Naive thymus-derived CD4-positive, alpha-beta T cell (primary cell): ENCODE measurements at places on chromosomes 1 and 21. TPM values are rescaled to one million over a fixed set of nuclear protein-coding genes. Genes with fewer than 3 reads are reported as not detected.

DNA sequence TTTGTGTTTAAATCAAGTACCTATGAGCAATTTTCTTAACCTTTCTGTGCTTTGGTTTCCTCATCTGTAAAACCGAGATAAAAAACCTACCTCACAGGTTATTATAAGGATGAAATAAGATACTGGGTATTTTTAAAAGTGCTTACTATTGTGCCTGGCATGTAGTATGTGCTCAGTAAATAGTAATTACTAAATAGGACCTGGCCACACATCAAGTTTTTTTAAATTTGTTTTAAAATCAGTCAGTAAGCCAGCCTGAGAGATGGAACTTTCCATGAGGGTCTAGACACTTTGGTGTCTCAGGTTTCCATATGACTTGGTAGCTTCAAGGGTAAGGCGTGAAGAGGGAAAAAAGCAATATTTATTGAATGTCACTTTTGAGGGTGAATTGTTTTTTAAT, 7.0 kb upstream of the ATF3 start:
- DNase-seq = no peak

- no peak for DNase-seq
These were observed 235.0 kb upstream of the NFIA start for GRCh38 chr1:60847391-60847790.

HSD3B1 gene
- not detected for total RNA-seq

CYP4Z1 gene
- total RNA-seq = not detected

- no peak for DNase-seq
These were observed 46.3 kb downstream of the DAB1 start for GRCh38 chr1:57377339-57378139.

DNA sequence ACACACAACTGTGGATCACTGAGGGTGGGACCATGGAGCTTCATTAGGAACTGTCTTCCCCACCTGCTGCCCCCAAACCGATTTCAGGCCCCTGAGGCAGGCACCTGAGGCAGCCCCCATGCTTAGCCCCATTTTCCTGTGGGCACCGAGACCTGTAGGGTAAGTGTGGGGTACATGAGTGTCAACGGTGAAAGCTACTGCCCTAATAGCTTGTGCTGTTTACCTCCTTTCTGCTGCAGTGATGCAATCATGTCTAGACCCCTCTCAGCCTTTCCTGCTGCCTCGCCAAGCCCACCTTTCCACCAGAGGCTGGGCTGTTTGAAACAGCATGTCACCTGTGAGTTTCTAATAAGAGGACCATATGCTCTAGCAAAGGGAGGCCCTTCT, 53.0 kb downstream of the NFASC start:
- DNase-seq = no peak

- DNase-seq = no peak
These were observed 66.3 kb downstream of the SLC19A1 start for GRCh38 chr21:45475797-45476570.

- DNase-seq = no peak
These were observed 703 bp upstream of the KRTAP12-1 start for GRCh38 chr21:44682580-44683151.

DNA sequence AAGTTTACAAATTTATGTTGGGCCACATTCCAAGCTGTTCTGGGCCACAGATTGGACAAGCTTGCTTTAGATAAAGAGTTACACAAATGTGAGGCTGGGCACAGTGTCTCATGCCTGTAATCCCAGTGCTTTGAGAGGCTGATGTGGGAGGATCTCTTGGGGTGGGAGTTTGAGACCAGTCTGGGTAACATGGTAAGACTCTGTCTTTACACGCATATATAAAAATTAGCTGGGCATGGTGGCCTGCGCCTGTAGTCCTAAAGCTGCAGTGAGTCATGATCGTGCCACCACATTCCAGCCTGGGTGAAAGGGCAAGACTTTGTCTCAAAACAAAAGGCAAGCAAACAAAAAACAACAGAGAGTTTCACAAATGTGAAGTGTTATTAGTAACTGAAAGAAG, 5.9 kb upstream of the VCAM1 start:
- DNase-seq = no peak

- DNase-seq = no peak
These were observed 32.4 kb downstream of the RGS5 start for GRCh38 chr1:163170331-163170730.

IGSF3 gene
- 0.08 TPM for total RNA-seq

GRCh38 chr21:46188226-46189212, 4.3 kb upstream of the SPATC1L start:
- no peak for DNase-seq

- DNase-seq = no peak
These were observed 56.4 kb downstream of the TGFB2 start for GRCh38 chr1:218401441-218401997.

CFHR5 gene
- total RNA-seq = not detected

KCNT2 gene
- total RNA-seq = not detected

DNA sequence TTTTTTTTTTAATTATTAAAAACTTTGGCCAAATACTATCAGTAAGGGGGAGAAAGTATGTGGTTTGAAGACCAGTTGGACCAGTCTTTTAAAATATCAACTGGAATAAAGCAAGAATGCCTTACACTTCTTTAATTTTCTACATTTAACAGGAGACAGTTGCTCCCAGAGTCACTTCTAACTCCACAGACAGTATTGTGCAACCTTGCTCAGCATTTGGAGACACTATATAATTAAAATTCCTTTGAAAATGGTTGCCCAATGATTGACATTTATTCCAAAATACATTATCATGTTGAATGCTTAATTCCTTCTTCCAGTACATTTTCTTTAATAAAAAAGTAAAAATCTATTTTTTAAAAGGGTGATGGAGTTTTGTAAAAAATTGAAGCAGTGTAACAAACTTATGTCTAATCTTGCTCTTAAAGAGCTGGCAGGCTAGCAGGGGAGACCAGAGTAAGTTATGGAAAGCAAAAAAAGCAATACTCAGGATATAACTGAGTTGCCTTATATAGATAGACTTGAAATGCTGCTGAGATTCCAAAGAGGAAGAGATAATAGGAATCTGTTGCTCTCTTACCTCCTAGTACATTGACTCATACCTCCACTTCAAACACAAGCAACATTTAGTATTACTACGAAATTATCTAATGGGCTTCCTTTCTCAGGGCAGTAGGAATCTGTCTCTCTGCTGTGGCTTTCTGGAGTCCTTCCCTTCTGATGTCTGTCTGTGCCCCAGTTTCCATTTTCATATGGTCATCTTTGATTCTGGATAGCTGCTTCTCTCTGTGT, 69.7 kb upstream of the RGL1 start:
- DNase-seq = no peak

CD1B gene
- not detected in 2 replicates for total RNA-seq

- DNase-seq = no peak
These were observed 279.6 kb downstream of the TM2D1 start for GRCh38 chr1:61445269-61445825.

- DNase-seq = no peak
These were observed 39.7 kb downstream of the PBX1 start for GRCh38 chr1:164598719-164599118.

EPHB2 gene
- total RNA-seq = 0.27 TPM

- DNase-seq = peak; percentile 8
These were observed 625 bp upstream of the NEGR1 start for GRCh38 chr1:72283022-72283306.

DNA sequence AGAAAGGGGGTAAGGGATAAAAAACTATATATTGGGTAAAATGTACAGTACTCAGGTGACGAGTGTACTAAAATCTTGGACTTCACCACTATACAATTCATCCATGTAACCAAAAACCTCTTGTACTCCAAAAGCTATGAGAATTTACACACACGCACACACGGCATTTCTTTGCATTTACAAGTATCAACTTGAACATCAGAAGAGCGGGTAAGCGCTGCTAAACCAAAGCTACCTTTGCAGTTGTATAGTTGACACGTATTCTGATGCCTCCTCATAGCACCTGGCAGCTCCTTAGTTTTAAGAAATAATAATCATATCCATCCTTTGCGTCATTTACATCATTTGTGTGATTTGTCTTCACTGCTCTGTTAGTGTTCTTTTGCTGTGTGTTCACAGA, 17.6 kb downstream of the CDC42BPA start:
- no peak for DNase-seq

FAM72A gene
- total RNA-seq = 0.79 TPM

DNA sequence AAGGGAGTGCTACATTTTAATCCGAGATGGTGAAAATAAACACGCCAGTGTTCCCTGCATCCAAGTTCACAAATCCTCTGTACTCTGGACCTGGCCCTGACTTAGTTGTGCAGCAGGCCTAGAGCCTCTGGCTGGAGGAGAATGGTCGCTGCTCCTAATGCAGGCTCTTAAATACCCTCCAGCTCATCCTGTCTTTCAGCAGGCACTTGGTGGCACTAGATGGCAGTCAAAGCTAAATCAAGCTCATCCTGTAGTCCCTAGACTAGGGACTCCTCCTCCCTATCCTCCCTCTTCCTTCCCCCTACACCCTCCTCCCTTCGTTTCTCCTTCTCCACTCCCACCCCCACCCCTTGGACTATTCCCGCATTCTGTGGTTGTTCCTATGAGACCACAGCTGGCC, 41.6 kb upstream of the MTR start:
- no peak for DNase-seq

MEX3A gene
- total RNA-seq = 0.13 TPM

- no peak for DNase-seq
These were observed 212.8 kb downstream of the FMN2 start for GRCh38 chr1:240304466-240304865.

GRCh38 chr21:22763442-22763841, 1765.2 kb downstream of the NCAM2 start:
- no peak for DNase-seq

GRCh38 chr1:209692296-209692695, 12.3 kb upstream of the HSD11B1 start:
- DNase-seq = no peak

GRCh38 chr21:45982092-45982757, 655 bp downstream of the COL6A1 start:
- no peak for DNase-seq

NCMAP gene
- not detected for total RNA-seq

DNA sequence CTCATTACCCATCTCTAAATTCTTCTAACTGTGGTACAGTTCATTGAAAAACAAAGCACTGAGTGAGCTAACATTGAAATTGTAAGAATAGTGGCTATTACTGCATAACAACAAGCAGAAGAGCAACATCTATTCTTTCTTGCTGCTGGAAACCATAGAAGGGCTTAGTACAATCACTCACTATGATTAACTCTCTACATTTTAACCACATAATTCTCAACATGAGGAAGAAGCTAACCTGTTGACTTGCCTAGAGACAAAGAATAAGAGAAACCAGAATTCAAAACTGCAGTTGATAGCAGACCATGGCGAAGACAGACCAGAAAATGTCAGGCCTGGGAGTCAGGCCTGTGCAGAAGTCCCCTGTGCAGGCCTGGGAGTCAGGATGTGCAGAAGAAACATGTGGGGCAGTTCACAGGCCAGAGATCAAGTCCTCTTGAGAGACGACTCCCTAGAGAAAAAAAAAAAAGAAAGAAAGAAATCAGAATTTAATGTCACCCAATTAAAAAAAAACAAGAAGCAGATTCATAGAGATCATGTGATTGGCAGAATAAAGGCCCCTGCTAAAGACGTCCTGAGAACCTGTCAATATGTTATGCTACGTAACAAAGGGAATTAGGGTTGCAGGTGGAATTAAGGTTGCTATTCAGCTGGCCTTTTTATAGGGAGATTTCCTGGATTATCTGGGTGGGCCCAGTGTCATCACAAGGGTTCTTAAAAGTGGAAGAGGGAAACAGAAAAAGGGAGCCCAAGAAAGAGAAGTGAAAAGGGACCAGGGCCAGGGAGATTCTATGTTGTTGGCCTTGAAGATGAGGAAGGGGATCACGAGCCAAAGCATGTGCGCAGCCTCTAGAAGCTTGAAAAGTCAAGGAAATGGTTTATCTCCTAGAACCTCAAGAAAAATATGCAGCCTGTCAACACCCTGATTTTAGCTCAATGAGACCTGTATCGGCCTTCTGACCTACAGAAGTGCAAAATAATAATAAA, 94.9 kb downstream of the MRPL39 start:
- no peak for DNase-seq

RNF186 gene
- total RNA-seq = not detected

GRCh38 chr1:26745191-26745590, 42.6 kb upstream of the PIGV start:
- no peak for DNase-seq

GRCh38 chr1:161727256-161727924, 6.0 kb downstream of the FCRLB start:
- DNase-seq = peak; percentile 81

VSIG8 gene
- not detected for total RNA-seq

GRCh38 chr1:38085666-38086330, 39.2 kb upstream of the POU3F1 start:
- no peak for DNase-seq

ZNF644 gene
- 75.7 TPM for total RNA-seq

DNA sequence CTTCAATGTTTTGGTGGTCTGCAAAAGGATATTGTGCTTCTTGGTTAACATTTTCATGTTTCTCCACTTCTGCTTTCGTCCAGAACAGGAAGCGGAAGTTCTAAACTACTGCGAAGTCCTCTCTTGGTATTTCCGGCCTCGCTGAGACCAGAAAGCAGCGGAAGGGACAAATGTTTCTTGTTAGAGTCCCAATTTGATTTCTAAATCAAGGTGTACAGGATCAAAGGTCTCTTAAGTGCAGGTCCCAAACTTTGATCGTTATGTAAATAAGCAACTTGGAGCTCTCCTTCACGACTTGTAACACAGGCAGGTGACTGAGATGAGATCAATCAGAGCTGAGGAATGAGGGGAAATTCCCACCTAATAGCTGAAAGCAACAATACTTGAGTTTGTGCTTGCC, 40.1 kb upstream of the HMCN1 start:
- DNase-seq = no peak

EXOC8 gene
- 28.0 TPM for total RNA-seq

DNA sequence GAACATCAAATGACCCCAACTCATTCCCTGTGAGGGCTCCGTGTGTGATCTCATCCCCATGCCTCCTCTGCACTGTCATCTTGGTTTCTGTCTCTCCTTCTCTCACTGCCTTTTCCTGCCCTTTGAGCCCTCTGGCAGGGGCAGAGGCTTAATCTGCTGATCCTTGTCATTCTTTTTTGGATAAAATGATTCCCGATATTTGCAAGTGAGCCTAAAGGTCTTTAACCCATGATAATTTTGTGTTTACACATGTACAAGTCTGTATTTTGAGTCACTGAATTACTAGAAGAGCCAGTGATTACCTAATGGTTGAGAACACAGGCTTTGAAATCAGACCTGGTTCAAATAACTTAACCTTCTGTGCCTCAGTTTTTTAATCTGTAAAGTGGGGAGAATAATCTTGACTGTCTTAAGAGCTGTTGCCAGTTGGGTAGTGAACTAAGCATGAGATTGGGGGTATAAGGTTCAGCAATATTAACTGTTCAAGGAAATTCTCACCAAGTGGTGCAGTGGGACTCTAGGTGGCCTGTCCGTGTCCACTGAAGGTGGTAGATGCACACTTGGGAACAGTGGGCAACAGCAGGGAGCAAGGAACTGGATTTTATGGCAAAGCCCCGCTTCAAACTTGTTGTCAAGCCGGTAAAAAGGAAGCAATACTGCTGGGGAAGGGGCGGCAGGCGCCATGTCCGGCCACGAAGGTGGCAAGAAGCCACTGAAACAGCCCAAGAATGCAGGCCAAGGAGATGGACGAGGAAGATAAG, 1.6 kb downstream of the ECHDC2 start:
- no peak for DNase-seq
